NCI-H774 (cell line): ENCODE measurements at places on chromosomes 16 and 17.

- no peak for DNase-seq
Observed at GRCh38 chr17:57584050-57584551, 161.0 kb downstream of the CCDC182 start.

- DNase-seq, result no peak
Observed at GRCh38 chr16:3087243-3088235, 11.6 kb downstream of the ZSCAN10 start.

DNA sequence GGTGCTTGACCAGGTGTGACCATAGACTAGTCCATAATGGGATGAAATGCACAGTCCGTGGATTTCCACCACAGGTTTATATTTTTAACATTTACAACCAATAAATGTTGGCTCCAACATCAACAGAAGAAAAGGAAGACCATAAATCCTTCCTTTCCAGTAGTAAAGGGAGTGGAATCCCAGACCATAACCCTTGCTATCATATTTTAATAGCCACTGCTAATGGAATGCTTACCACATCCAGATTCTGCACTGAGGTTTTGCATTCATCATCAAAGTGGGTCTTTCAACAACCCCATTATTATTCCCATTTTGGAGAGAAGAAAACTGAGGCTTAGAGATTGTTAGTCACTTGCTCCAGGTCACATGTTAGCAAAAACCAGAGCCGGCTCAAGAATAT, 106.7 kb downstream of the FOXL1 start:
- DNase-seq, result no peak

DNA sequence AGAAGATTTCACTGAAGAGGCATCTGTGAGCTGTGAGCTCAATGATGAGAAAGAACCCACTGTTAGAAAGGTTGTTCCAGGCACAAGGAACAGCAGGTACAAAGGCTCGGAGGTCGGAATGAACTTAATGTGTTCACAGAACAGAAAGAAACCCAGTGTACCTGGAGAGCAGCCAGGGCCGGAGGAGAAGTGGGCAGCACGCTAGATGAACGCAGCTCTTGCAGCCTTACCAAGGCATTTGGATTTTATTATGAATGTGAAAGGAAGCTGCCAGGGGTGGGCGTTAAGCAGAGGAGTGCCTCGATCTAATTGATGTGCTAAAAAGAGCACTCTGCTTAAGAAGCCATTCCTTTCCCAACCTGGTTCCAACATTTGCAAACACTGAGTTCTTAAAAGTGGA, 19.0 kb downstream of the EEF2K start:
- no peak for DNase-seq

DNA sequence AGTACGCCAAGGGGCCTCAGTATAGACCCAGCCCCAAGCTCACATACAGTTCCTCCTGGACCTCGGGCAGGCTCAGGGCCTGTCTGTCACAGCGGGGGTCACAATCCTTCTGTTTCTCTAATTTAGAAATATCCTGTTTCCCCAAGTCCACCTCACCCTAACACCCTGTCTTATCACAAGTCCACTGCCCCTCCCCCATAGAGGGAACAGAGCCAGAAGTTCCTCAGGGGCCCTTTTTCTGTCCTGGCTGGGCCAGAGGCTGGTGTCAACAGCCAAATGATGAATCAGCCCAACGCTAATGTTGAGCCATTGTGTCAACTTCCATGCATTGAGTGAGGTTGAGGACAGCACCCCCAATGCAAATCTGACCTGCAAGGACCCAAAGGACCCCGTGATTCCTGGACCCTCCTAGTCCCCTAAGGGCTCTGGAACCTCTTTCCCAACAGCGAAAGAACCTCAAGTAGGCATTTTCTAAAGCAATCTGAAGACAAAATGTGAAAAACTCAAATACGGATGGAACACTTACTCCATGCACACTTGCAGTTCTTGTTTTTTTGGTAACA, 58.6 kb downstream of the PECAM1 start:
- DNase-seq, result no peak

DNA sequence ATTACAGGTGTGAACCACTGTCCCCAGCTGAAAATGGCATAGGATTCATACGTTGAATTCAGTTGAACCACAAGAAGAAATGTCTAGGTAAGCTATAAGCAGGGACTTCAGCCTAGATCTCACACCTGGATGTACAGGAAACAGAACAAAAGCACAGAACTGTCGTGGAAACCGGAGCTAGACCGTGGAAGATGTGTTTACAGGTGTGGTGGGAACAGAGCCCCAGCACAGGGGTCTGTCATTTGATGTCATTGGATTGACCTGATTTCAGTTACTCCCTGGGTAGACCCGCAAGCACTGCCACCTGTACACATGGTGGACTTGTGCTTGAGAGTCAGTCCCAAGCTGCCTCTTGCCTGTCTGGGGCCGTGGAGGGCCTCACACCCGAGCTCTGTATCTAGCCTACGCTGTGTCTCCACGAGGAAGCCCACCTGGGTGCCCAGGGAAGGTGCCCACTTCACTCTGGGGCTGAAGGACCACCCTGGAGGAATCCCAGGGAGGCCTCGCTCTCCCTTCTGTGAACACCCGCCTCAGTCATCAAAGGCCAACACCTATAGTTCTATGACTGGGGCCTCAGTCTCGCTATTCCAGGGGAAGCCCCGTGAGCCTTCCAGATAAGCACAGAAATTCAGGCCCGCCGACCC, 32.2 kb upstream of the MLKL start:
- DNase-seq, result no peak

GRCh38 chr17:82779541-82779940, 27.7 kb downstream of the TBCD start:
- DNase-seq, result no peak

DNA sequence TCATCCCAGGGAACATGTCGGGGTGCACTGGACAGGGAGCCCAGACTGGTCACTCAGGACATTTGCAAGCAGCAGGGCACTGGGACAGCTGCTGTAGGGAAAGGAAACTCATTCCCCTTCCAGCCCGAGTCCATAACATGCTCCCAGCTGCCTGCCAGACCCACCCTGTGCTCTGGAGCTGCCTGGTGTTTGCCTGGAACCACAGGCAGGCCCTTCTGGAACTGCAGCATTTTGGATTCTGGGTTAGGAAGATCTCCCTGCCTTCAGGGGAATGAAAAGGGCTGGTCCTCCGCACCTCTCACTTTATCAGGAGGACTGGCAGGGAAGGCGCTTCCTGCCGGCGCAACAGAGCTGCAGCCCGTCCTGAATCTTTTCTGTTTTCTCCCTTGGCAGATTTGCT, 41.2 kb downstream of the MEAK7 start:
- DNase-seq, result no peak

DNA sequence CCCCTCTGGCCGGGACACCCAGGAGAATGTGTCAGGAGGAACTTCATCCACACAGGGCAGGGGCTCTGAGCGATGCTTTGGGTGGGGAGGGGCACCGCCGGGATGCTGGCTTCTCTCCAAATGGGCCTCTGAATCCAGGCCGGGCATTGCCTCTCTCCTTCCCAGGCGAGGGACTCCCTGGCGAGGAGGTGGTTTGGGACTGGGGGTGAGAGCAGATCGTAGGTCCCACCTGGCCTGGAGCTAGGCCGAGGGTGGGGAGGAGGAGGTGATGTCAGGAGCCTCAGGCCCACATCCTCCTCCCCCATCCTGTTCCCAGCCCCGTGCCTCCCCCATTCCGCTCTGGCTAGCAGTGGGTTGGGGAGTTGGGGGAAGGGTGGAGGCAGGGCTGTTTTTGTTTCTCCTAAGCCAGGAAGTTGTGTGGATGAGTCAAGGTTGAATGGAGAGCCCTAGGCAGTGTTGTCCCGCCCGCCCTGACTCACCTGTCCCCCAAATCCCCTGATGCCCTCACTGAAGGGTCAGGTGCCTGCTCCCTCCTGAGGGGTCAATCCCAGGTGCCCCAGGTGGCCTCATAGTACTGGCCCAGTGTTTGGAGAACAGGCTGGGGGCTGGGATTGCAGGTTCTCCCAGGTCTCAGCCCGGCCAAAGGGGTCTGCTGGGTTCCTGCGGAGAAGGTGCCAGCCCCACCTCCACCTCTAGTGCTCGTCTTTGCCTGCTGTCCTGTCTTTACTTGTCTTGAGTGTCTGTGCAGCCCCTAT, 2.8 kb downstream of the GRB7 start:
- DNase-seq, result no peak

GRCh38 chr17:9837551-9838471, 12.1 kb downstream of the GLP2R start:
- DNase-seq, result no peak

- DNase-seq, result peak; percentile 36
Observed at GRCh38 chr16:75648265-75649076, 898 bp downstream of the TERF2IP start.

DNA sequence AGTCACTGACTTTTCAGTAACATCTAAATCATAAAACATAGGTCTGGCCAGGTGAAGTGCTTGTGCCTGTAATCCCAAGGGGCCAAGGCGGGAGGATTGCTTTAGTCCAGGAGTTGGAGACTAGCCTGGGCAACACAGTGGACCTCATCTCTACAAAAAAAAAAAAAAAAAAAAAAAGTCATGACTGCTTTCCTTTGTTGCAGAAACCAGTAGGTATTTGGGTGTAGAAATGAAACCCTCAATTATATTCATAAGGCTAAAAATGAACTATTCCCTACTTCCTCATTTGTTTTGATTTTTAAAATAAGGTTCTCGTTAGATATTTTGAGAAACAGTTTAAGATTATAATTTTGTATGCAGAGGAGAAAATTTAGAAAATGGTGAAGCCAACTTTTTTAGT, 26.0 kb downstream of the PITPNC1 start:
- DNase-seq, result no peak

- no peak for DNase-seq
Observed at GRCh38 chr17:18144261-18144660, 35.7 kb downstream of the MYO15A start.

GRCh38 chr17:40317345-40317873, 8.4 kb downstream of the RARA start:
- DNase-seq, result peak; percentile 21

GRCh38 chr17:65774787-65775186, 213.3 kb upstream of the AXIN2 start:
- no peak for DNase-seq
